ENCODE measurements at places on chromosomes 1 and 21.
A peak's percentile ranks its signal among the peaks of the same experiment; 100 is the strongest.

DNA sequence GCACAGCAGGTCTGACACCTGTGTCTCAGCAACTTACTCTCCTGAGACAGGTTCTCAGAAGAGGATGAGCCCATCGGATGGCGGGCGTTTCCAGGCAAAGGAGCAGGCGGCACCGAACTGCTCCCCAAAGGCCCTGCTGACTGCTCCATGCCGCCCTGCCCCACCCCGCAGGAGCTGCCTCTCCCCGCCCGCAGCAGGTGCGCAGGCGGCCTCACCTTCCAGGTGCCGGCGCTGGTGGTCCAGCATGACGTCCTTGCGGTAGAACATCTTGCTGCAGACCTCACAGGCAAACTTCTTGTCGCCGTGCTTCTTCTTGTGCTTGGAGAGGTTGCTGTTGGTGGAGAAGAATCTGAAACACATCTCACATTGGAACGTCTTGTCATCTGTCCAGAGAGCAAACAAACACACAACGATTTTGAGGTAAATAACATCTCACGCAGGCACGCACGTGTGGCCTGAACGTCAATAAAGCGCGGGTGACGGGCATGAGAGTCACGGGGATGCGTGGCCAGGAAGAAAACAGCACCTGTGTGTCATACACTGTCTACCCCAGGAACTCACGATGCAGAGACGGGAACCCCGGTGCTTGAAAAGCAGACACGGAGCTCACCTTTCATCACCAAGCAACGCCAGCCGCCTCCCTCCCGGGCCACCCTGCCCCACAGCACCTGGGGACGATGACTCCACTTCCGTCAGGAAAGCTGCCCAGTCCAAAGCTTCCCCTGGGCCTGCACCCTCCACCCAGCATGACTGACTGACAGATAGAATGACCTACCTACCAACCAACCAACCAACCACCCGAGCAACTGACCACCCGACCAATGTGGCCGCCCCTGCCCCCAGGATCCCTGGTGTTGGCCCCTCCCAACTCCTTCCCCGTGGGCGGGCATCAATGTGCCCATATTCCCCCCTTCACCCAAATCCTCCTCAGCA, 50.9 kb downstream of the PRDM15 start:
- DNase-seq = peak; percentile 61

- DNase-seq = no peak
Measured at GRCh38 chr21:21864321-21864840, 866.2 kb downstream of the NCAM2 start.

- DNase-seq = peak; percentile 44
Measured at GRCh38 chr1:68442822-68443556, 6.8 kb downstream of the RPE65 start.

DNA sequence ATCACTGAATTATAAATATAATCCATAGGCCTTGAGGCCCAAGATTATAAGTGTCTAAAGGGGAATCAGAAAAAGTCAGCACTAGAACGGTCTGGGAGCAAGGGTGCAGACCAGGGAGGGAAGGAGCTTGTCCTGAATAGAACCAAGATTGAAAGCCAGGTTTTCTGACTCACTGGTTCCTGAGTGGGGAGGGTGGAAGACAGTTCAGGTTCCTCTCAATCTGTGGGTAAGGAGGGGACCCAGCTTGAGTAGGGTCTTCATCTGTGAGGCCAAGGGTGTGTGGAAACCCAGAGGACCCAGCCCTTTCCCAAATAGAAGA, 842 bp downstream of the LENEP start:
- no peak for DNase-seq

DNA sequence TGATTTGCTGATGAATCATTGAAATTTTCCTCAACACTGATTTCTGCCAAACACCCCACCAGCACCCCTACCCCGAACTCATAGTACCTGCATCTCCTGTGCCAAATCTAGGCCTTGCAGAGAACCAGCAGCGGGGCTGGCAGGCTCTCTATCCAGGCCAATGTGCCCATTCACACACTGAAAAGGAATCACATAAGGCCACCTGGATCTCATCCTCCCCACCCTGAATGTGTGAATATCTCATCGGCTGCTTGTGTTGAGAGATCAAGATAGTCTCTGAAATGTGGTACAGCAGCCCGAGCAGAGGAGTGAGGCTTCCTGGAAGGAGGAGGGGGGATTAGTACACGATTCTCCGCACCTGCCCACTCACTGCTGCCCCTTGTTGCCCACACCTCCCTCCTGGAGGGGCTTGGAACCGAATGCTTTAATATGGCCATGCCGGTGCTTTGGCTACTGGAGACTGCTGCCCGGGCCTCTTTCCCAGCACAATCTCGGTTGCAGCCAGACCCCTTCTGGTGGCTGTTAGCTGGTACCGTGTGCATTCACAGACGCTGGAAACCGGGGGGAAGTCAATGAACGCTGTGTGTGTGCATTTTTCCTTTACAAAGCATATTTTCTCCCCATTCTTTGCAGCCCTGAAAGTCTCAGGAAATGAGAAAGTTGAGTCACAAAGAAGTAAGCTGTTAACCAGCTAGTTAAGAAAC, 619.5 kb downstream of the MATN1 start:
- DNase-seq = no peak

DNA sequence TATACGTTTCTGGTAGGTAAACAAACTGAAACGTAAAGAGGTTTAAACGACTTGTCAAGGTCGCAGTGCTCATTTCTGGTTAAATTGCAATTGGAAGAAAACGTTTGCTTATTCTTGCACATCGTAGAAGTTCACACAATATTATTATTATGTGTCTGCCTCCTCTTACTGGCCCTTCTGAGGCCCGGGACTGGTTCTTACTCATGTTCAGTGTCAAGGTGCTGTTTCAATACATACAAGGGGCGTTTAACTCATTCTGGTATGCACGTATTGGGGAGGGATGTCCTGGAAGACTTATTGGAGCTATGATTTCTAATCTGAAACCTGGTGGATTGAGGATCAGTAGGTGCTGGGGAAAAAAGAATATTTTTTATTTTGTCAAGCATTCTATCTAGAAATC, 932 bp downstream of the RPF1 start:
- peak; percentile 17 for DNase-seq

Data from SK-N-SH (cell line).